Diencephalon (tissue), 1 donor: ENCODE measurements at places on chromosomes 1 and 21. TPM values are rescaled to one million over a fixed set of nuclear protein-coding genes. Genes with fewer than 3 reads are reported as not detected.

The WDR64 gene
- not detected for total RNA-seq

The MROH9 gene
- not detected for total RNA-seq

The SELENON gene
- total RNA-seq, result 15.9 TPM

The LIN28A gene
- not detected for total RNA-seq

The SYCP1 gene
- total RNA-seq, result not detected

The CA6 gene
- not detected for total RNA-seq

The C1orf94 gene
- 0.23 TPM for total RNA-seq

The UBE2Q1 gene
- total RNA-seq, result 26.3 TPM

The MEF2D gene
- total RNA-seq, result 7.6 TPM

The TENT5C gene
- 8.8 TPM for total RNA-seq

The S100B gene
- total RNA-seq, result 57.0 TPM

The S100A3 gene
- not detected for total RNA-seq

The HSD3B2 gene
- total RNA-seq, result not detected

The C1QTNF12 gene
- total RNA-seq, result not detected

The FNDC10 gene
- 8.3 TPM for total RNA-seq

The FCRLA gene
- total RNA-seq, result not detected

The VPS13D gene
- 64.8 TPM for total RNA-seq

The BLACAT1 gene
- 1.4 TPM for total RNA-seq

The SIM2 gene
- 0.46 TPM for total RNA-seq

The IPP gene
- 13.1 TPM for total RNA-seq

The EXO1 gene
- total RNA-seq, result 4.2 TPM

The SLC9C2 gene
- total RNA-seq, result 4.8 TPM

The ACOT11 gene
- total RNA-seq, result 6.7 TPM

The SSR2 gene
- 137 TPM for total RNA-seq

The MIXL1 gene
- total RNA-seq, result not detected

The SPRR4 gene
- total RNA-seq, result not detected

The KISS1 gene
- total RNA-seq, result not detected

The LHX8 gene
- 26.8 TPM for total RNA-seq

The SYTL1 gene
- 0.46 TPM for total RNA-seq

The PPIAL4G gene
- total RNA-seq, result 0.46 TPM

The ADAMTSL4 gene
- 0.23 TPM for total RNA-seq
